Gastrocnemius medialis (tissue), 4 donors: ENCODE measurements at places on chromosomes 5 and 9.

DNA sequence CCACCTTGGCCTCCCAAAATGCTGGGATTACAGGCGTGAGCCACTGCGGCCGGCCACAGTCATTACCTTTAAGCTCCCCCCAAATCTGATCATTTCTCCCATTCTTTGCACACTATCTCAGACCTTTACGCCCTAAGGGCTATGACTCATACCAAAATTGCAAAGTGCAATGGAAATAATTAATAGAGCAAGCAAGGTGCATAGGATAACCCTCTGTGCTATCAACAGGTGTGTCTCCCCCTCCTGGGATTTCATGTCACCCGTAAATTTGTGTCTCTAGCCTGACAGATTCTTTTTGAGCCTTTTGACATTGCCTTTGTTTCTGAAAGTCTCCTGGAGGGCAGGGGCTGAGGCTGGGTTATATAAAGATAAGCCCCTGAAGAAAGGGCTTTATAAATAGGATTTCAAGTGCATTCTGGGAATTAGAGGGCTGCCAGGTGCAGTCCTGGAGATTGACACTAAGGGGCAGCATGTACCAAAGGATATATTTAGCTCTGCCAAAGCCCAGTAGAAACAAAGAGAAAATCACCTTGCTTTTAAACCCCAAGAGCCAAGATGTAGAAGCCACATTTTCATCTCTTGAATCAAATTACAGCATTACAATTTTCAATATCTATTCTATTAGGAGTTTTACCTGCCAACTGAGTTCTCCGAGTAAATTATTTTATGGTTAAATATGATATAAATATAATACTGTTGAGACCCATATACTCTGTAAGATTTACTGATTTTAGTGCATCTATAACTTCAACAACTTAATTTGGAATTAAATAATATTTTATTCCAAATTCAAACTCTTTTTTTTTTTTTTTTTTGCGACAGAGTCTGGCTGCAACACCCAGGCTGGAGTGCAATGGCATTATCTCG is 18.2 kb downstream of the S100Z start:
- DNase-seq, result peak; percentile 18

GRCh38 chr5:150422075-150422474 is 9.4 kb upstream of the CD74 start:
- DNase-seq, result no peak

- peak; percentile 11 for DNase-seq
Measured at GRCh38 chr9:79489261-79490000, 82.3 kb upstream of the TLE4 start.

- no peak for DNase-seq
Measured at GRCh38 chr9:6239048-6239461, 23.4 kb downstream of the IL33 start.

DNA sequence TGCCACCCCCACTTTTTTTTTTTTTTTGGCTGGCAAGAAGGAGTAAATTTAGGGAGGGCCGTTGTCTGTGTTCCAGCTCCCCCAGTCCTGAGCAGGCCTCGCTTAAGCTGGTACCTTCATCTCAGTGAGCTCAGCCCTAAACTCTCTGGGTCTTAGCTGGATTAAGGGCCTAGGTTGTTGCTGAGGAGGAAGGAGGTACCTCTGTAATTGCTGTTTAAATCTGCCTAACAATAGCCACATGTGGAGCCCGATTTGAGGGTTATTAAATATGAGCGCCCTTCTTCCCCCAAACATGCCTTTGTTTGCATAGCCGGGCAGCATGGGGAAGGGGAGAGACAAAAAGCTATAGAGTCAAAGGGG is 179.0 kb upstream of the PITX1 start:
- no peak for DNase-seq

- DNase-seq, result no peak
Measured at GRCh38 chr5:58244819-58245475, 214.9 kb downstream of the PLK2 start.

GRCh38 chr5:54309691-54310432 is 511 bp downstream of the ARL15 start:
- DNase-seq, result peak; percentile 23

GRCh38 chr5:123720955-123721354 is 209.0 kb downstream of the CSNK1G3 start:
- DNase-seq, result no peak

DNA sequence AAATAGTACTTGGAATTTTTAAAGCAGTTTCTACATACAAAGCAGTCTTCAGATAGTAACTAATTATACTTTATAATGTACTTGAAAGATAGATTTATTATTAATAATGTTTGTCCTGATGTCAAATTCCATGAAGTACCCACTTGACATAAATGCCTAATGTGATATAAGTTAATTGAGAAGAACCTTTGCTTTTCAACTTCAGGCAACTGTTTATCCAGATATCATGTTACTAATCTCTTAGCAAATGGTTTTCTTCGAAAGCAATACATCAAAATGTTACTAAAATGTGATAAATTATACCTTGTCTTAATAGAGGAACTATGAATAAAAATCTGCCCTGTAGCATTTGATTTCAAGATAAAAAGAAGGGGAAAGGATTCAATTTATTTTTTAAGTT is 146.8 kb upstream of the FBXL17 start:
- no peak for DNase-seq
